ENCODE measurements at places on chromosomes 2 and 18.

- no peak for DNase-seq
Measured at GRCh38 chr2:123144082-123144481, 881.0 kb upstream of the CNTNAP5 start.

DNA sequence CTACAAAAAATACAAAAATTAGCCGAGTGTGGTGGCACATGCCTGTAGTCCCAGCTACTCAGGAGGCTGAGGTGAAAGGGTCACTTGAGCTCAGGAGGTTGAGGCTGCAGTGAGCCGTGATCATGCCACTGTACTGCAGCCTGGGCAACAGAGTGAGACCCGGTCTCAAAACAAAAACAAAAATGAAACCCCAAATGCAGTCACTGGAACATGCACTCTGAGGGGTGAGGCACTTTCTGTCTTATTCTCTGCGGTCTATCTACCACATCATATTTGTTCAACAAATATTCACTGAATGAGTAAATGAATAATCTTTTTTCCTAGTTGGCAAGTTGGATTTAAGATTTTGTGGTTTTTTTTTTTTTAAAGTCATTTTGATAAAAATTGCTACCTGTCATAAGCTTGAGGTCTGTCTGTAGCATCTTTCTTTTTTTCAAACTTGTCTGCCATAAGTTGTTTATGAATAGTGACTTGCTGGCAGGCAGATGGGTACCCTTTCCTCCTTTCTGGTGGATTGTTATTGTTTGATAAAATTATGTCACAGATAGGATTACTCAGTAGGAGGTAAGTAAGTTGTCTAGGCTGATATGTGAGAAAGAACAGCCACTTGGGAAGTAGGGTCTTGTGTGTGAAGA lies 11.8 kb downstream of the CHRNA1 start:
- no peak for DNase-seq

GRCh38 chr2:144886862-144887261 lies 366.9 kb upstream of the ZEB2 start:
- DNase-seq, result no peak

- peak; percentile 39 for DNase-seq
Measured at GRCh38 chr2:13193900-13194299, 477.2 kb downstream of the TRIB2 start.

DNA sequence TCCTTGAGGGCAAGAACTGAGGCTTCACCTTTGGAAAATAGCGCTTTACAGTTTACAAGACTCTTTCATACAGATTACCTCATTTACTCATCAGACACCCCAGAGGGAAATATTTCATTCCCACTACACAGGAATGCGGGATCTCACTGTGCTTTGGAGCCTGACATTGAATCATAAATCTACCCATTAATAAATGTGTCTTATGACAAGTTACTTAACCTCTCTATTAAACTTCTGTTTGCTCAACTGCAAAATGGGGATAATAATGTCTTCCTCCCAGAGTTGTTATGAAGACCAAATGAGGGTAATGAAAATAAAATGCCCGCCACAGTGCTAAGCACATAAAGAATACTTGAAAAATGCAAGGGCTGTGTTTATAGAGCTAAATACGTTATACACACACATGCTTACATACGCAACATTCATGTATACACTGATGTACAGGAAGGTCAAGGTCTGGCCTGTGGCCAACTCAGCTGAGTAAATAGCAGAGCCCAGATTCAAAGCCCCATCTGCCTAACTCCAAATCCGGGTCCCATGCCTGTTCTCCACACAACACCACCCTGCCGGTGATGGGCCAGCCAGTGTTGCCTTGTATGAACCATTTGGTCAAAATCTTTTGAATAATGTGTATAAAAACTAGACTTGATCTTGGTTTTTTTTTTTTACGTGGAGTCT lies 77.8 kb upstream of the STPG4 start:
- DNase-seq, result no peak

GRCh38 chr2:32951672-32952071 lies 4.9 kb downstream of the LTBP1 start:
- DNase-seq, result no peak

- no peak for DNase-seq
Measured at GRCh38 chr2:196836440-196836839, 27.3 kb upstream of the C2orf66 start.

DNA sequence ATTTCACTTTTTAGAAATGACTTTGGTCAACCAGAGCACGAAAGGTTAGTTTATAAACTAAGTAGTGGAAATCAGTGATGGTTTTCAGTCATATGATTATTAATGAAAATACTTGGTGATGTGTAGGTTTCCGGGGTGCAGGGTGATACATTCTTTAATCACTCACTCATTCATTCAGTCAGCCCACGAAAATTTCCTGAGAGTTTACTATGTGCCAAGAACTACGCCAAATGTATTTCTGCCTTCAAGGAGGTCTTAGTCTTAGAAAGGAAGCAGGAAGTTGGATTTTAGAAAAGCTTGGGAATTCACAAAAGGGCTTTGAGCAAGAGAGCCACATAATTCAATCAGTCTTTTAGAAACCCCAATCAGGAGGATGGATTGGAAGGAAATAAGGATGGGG lies 543.6 kb downstream of the PLCL1 start:
- no peak for DNase-seq

GRCh38 chr18:9105420-9105819 lies 2.9 kb downstream of the NDUFV2 start:
- no peak for DNase-seq

- DNase-seq, result no peak
Measured at GRCh38 chr18:37710726-37711125, 145.1 kb upstream of the CELF4 start.

DNA sequence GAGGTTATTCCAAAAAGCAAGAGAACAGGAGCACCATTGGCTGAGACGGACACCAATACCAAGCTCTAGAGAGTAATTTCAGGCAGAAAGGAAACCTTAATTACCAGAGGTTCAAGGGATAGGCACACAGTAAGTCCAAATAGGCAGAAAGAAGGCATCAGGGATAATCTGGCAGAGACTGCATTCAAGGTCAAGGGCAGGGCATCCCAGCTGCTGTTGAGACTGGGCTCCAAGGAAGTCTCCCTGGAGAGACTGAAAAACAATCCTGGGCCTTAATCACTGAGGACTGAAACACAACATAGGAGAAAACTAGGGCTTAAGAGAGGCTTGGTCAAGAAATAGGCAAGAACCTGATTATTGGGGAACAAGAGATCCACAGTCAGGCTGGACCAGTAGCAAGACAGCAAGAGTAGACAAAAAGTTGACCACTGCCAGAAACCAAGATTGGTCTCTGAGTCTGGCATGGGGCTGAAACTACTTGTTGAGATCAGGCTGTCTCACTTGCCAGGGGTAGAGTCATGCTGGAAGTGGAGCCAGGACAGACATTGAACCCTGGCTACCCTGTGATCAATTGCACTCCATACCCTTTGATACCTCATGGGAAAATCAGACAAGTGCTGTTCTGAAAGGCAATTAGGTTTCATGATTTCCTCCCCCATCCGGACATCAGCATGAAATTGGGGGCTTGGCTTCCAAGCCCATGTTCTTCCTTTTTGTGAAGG lies 193.2 kb upstream of the TNP1 start:
- DNase-seq, result no peak

GRCh38 chr2:231355508-231356465 lies 39.7 kb upstream of the B3GNT7 start:
- DNase-seq, result no peak

GRCh38 chr2:237863689-237864443 lies 4.4 kb downstream of the RAMP1 start:
- no peak for DNase-seq

DNA sequence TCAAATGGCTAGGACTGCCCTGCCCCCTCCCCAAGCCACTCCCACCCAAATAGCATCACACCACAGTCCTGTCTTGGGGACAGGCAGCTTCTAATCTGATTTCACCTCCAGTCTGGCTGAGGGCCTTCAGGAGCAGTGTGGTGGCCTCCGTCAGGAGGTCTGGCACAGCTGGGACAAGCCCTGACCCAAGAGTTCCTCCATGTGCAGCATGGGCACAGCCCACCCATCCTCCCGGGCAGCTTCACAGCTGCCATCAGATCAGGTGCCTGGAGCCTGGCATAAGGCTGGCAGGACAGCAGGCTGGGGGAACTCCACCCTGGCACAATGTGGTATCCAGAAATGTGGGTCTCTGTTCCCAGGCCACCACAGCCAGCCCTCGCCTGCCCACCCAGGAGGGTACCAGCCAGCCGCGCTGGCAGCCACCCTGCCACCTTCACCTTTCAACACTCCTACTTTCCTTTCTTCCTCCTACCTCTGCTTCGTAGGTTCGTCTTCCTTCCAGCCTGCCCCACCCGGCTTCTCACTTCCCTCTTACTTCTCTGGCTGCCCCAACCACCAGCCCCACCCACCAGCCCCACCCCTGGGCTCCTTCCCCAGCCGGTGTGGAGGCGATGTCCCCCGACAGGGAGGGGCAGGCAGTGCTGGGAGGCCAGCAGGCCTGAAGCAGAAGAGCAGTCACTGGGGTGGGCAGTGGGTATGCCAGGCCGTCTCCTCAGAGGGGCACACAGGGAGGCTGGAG lies at the start of gene CAPG:
Gene CAPG, minus strand, starts transcription at position 522 of the 739 bp plus-strand sequence. CDS start 8,221 bp downstream, outside the sequence.
- DNase-seq, result no peak

GRCh38 chr2:187329586-187329985 lies 118.5 kb downstream of the CALCRL start:
- DNase-seq, result no peak

- no peak for DNase-seq
Measured at GRCh38 chr2:158664987-158665386, 130.1 kb upstream of the DAPL1 start.

- no peak for DNase-seq
Measured at GRCh38 chr2:39649511-39649910, 16.2 kb upstream of the TMEM178A start.

GRCh38 chr2:143146815-143147530 lies 17.8 kb downstream of the ARHGAP15 start:
- DNase-seq, result no peak

GRCh38 chr18:58284699-58285448 lies 240.8 kb downstream of the NEDD4L start:
- DNase-seq, result no peak

DNA sequence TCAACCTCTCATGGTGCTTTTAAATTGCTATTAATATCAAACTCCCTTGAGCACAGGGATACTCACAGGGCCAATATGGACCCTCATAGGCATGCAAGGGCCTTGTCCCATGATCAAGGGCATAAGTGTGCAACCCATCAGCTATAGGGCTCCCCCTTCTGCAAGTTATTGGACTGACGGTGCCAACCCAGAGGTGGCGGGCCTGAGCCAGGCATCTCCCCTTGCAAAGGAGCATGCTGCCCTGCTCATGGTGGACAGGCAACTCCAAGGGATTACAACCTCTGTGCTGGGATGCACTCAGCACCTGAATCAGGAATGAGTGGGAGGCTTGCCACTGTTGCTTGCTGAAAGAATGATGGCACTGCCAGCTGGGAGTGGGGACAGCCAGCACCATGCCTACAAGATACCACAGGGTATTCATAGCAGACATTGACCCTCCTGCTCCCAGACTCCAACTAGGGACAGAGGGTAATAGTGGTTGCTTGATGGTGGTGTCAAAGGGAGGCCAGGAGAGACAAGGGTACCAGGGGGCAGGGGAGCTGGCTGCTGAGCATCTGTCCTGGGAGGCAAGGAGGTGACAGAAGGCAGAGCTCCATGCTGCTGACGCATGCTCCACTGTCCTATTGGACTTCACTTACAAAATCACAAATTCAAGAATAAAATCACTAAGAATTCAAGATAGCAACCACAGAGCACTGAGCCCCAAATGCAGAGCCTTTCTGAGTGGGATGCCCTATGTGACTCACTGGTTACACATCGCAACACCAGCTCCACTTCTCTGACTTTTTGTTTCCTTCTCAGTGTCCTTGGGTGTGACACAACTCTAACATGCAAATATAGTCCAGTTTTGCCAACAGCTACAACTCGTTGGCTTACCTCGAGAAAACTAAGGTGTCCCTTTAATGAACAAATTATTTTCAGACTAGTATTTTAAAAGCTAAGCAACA lies 157.1 kb upstream of the CCDC150 start:
- no peak for DNase-seq

- DNase-seq, result no peak
Measured at GRCh38 chr18:78643981-78644380, 335.6 kb upstream of the SALL3 start.

GRCh38 chr2:147373800-147374422 lies 470.9 kb upstream of the ACVR2A start:
- no peak for DNase-seq

DNA sequence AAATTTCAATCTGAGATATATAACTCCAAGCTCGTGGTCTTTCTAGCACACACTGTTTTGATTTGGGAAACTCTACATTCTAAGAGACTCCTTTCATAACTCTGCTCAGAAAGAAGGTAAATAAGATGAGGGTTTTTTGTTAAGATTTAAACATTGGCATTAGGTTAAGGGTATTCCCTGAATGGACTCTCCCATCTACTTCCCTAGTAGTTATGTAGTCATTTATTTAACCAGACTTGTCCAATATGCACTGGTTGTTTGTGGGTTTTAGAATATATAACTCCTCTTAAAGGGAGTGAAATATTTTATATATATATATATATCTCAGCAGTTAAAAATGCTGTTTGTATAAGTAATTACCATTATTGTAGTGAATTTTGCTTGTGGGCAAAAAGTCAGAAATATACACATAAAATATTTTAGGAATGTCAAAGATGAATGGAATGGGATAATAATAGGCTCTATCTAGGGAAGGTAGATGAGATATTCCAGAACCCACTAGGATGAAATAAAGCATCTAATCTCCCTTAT lies 61.5 kb upstream of the WDR75 start:
- no peak for DNase-seq

DNA sequence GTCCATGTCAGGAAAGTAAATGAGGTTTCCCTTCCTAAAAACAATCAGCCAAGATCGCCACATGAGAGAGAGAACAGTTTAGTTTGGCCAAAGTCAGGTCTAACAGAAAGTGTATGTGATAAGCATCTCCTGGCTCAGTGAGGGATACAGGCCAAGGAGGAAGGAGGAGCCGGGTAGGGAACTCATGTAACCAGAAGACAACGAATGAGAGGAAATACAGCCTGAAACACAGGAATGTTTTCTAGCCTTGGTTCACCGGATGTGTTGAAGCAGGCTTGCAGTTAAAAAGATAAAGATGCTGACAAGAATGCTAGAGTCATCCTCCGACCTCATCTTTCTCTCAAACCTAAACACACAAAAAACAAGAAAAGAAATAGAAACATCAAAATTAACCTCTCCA lies 283.9 kb upstream of the SIX2 start:
- no peak for DNase-seq

DNA sequence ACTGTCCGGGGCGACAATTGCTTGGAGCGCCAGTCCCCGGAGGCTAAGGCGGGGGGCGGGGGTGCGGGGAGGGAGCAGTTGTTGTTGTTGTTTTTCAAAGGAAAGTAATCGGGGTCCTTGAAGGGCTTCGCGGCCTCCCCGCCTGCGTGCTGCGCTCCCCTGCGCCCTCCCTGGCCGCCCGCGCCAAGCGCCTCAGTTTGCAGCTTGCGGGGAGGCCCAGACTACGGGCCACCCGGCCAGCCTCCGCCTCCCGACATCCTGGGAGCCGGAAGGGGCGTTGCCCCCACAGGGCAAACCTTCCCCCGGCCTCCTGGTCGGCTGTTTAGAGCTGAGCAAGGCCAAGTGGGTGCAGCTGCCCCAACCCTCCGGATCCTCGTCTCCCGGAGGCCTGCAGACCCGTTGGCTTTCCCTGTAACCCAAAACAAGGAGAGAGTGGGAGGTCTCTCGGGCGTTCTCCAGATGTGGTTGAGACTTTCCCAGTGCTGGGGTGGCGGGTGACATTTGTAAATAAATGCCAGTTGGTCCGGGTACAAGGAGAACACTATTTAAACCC lies 3.7 kb upstream of the SIX3 start:
- DNase-seq, result no peak
